ENCODE measurements at places on chromosomes 4 and X.

DNA sequence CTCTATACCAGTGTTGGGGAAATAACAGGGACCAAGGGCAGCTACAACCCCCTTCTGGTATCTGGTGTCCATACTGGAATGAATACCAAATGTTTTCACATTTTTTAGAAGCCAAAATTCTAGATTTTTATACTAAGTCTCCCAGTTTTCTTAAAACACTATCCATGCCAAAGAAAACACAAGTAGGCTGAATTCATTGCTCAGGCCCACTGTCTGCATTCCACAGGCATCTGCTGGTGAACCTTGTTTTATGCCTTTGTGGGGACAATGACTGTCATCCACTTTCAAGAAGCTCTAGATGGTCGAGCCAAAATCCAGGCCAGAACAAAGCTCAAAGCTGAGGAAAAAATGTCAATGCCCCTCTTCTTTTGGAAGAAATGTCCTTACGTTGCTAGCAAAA, 213.4 kb upstream of the RASGEF1B start:
- no peak for DNase-seq

GRCh38 chr4:15506464-15506863, 36.8 kb downstream of the CC2D2A start:
- no peak for DNase-seq

DNA sequence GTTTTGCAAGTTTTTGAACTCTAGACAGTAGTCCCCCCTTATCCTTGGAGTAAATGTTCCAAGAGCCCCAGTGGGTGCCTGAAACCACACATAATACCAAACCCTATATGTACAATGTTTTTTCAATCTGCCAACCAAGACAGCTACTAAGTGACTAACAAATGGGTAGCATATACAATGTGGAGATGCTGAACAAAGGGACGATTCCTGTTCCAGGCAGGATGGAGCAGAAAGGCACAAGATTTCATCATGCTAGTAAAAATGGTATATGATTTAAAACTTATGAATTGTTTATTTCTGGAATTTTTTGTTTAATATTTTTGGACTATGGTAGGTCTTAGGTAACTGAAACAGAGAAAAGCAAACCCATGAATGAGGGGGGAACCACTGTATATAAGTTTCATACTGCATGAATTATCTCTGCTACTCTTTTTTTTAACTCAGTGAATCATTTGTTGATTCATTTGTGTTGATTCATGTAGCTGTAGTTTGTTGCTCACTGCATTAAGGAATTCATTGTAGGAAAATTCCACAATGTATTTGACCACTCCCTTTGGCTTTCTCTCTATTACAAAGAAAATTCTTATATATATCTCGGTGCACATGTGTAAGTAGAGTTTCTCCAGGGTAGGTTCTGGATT, 21.9 kb upstream of the ANXA3 start:
- no peak for DNase-seq

- DNase-seq: no peak
These were observed 28.9 kb downstream of the MAOB start for GRCh38 chrX:43853225-43853828.

Data from suppressor macrophage treated with lipopolysaccharide for 4 hours (primary cell).